ENCODE measurements at places on chromosomes 1 and 21. TPM values are rescaled to one million over a fixed set of nuclear protein-coding genes. Genes with fewer than 3 reads are reported as not detected.
A peak's percentile ranks its signal among the peaks of the same experiment; 100 is the strongest.

DNA sequence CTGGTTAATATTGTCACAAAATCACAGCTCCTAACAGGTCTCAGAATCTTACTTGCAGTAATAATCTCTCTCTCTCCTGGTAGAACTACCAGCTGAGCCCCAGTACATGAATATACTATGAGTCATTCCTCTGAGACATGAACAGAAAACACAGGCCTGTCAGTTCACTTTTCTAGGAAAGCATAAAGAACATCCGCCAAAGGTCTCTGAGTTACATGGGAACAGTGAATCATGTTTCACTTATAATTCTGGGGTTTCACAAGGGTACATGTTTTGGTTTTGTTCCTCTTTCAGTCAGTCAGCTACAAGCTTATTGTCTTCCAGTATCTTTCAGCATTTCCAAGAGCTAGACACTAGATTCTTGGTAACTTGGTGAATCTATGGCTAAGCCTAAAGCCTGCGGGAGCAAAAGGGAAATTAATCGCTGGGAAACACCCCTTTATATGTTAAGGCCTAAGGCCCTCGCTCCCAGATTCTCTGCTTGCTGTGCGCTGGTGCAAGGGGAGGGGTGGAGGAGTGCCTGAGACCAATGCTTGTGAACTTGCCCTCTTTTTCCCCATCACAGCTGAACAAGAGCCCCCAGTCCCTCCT is 31.7 kb downstream of the IFNGR2 start:
- DNase-seq, result peak; percentile 93

GRCh38 chr1:47803815-47804501 is 193.2 kb downstream of the TRABD2B start:
- DNase-seq, result no peak

DNA sequence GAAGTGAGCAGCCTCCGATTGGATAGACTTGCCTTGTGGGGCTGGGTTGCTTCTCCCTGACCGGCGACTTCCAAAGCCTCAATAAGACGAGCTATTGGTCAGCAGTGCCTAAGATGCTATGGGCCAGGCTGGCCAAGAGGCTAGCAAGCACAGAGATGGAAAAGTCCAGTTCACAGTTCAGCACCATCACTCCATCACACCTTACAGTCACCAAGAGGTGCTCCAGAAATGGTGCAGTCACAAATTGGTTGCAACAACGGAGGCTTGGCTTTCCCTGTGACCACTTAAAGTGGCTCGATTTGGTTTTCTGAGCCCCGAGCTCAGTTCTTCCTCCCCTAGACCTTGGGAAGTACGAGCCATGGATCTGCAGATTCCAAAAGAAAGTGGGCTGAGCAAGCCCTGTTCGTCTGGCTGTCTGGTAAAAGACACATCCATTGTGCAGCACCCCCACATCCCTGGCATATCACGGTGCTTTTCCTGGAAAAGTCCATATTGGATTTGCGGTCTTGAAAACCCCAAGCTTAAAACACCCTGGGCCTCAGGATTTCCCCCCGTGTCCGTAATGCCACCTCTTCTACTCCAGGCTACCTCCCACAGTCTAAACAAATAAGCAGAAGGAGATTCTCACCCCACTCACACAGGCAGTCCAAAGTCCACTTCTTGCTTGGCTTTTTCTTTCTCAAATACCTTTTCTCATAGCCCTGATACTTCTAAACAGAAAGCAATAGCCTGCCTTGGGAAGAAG is 1.3 kb downstream of the SLAMF1 start:
- no peak for DNase-seq

DNA sequence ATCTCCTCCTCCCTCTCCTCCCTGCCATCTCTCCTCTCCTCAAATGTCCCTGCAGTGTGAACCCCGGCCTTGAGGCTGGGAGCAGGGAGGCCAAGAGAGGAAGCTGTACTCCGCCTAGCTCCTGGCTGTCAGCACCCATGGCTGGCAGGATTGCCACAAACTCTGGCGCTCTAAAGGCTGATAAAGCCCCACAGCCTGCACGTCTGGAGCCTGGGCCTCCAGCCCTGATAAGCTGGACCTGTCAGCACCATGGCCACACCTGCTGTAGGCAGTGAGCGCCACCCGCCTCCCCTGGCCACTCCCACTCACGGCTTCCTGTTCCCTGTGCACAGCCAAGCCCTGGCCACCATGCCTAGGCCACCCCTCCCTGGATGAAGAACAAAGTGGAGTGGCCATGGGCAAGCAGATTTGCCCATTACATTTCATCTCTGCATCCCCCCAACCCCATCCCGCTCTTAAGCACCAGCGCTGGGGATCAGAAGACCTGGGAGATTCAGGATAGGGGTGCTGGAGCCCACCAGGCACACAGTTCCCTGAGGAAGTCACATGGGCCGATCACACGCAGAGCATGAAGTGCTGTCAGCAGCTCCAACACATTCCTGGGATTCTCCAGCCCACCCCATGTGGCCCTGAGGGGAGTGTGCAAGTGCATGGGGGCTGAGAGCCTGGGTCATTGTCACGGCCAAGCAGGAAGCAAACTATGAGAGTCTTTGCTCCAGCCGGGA is 24.2 kb upstream of the NPPB start:
- no peak for DNase-seq

CLCN6 gene
- 12.9 TPM for total RNA-seq

DNA sequence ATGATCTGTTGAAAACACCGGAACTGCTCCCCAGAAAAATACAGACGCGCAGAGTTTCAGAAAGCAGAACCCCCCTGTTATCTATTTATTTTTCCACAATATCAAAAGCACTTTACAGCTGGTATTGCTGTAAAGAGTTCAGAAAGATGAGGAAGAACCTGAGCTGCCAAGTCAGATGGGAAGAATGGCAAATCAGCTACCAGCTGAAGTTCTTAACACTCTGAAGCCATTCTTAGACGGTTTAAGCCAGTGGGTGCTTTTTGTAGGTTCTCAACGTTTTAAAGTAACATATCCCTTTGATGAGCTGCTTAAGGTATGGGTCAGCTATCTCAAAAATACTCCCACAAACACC is 714 bp upstream of the AKIRIN1 start:
- DNase-seq, result no peak

DNA sequence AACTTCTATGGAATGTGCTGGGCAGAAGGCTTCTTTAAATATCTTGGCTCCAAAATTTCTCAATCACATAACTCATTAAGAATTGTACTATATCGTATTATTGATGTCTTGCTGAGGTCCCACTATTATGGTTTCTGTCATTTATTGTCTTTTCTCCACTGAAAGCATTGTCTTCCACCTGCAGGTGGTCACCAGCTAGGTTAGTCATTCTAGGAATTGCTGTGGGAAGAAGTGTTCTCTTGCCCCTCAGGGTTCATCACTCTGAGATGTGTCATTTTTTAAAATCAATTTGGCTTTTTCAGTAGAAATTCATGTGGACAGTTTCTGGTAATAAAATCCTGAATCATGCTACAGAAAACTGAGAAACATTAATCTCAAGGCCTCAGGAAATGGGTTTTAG is 66.1 kb downstream of the NCAM2 start:
- DNase-seq, result no peak

OR2T33 gene
- 0.18 TPM for total RNA-seq

OR2W3 gene
- total RNA-seq, result 4.5 TPM

- DNase-seq, result peak; percentile 85
These were observed 18.1 kb upstream of the FAM78B start for GRCh38 chr1:166184897-166185296.

GRCh38 chr1:204592246-204592948 is 76.2 kb downstream of the MDM4 start:
- DNase-seq, result no peak

DNA sequence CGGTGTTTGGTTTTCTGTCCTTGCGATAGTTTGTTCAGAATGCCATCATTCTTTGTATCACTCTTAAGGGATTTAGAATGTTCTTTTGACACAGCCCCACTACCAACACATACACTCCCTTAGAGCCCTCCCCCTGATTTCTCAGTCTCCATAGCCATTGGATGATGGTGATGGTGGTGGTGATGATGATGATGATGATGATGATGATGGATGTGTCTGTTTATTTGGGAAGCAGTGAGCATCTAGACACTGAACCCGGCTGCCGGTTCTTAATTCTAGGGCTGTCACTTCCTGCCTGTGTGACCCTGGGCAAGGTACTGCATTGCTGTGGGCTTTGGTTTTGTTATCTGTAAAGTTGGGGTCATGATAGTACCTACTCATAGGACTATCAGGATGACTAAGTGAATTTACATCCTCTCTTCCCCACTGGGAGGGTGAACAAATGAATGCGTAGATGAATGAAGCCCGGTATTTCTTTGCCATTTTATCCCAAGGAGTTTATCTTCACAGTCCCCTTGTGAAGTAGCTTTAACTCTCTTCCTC is 100.7 kb downstream of the HUNK start:
- no peak for DNase-seq
